ENCODE measurements at places on chromosomes 4 and X. TPM values are rescaled to one million over a fixed set of nuclear protein-coding genes. Genes with fewer than 3 reads are reported as not detected.

CXCL8 gene
- 0.27 TPM for total RNA-seq

USP17L5 gene
- total RNA-seq, result not detected

HSFX1 gene
- total RNA-seq, result 2.1 TPM

GNRHR gene
- total RNA-seq, result not detected

MTMR8 gene
- 1.5 TPM for total RNA-seq

NLGN3 gene
- 0.87 TPM for total RNA-seq

Data from chondrocyte (in vitro differentiated cells).